ENCODE measurements at places on chromosomes 13 and 19.

DNA sequence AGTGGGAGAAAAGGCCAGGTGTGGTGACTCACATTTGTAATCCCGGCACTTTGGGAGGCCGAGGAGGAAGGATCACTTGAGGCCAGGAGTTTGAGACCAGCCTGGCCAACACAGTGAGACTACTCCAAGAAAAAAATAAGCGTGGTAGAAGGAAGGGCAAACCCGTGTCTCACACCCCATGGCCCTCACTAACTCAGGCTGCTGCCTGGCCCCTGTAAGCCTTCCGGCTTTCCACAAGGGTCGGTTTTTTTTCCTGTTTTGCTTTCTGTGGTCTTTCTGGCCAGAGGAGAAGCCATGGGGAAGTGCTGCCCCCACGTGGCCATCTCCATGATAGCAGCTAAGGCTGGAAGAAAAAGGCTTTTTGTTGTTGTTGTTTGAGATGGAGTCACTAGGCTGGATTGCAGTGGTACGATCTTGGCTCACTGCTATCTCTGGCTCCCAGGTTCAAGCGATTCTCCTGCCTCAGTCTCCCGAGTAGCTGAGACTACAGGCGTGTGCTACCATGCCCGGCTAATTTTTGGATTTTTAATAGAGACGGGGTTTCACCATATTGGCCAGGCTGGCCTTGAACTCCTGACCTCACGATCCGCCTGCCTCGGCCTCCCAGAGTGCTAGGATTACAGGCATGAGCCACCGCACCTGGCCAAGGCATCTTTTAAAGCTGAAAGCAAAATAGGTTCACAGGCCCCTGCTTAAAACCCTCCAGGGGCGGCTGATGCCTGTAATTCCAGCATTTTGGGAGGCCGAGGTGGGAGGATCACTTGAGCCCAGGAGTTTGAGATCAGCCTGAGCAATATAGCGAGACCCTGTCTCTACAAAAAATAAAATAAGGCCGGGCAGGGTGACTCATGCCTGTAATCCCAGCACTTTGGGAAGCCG, 7.5 kb upstream of the ARHGEF18 start:
- peak; percentile 86 for DNase-seq

DNA sequence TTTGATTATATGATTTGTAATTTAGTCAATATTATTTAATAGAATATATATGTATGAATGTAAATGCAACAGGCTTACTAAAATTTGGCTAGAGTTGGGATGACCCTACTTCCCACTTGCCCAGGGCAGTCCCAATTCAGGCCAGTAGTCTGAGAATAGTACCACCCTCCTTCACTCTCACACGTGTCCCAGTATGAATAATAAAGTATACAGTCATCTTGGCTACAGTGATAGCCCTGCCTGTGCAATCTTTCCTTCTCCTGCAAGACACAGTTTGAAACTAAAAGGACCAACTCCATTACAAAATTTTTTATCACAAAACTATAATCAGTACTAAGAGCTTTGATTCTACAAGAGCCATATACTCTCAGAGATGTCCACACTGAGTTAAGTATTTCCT, 76.2 kb downstream of the SACS start:
- no peak for DNase-seq

DNA sequence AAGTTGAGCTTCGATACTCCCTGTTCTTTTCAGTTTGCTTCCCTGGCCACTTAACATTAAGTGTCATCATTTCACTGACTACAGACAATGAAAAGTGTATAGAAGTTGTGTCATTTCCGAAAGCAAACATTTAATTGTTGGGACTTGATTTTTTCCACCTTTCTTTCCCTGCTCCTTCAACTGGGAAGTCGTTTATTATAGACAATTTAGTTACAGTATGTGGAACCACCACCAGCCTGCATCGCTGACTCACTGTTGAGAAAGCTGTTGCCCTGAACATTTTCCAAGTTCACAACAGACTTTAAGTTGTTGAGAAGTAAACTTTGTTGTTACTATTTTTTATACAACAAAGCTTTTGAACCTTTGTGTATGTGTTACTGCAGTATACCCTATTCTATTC, 788.4 kb upstream of the PRR20A start:
- no peak for DNase-seq

DNA sequence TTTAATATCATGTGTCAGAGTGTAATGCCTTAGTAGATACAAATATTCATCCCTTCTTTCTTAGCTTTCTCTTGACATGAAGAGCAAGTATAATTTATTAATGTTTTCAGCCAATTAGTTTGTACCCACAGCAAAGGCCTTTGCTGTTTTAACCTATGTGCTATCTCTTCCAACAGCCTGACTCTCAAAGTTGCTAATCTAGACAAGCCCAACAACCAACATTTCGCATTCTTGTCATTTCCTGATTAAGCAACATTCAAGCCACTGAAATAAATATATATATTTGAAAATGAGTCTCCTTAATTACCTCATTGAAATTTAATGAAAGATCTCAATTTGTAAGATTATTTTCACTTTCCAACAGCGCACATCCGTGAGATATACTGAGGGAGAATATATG, 18.5 kb downstream of the EPSTI1 start:
- DNase-seq = no peak

DNA sequence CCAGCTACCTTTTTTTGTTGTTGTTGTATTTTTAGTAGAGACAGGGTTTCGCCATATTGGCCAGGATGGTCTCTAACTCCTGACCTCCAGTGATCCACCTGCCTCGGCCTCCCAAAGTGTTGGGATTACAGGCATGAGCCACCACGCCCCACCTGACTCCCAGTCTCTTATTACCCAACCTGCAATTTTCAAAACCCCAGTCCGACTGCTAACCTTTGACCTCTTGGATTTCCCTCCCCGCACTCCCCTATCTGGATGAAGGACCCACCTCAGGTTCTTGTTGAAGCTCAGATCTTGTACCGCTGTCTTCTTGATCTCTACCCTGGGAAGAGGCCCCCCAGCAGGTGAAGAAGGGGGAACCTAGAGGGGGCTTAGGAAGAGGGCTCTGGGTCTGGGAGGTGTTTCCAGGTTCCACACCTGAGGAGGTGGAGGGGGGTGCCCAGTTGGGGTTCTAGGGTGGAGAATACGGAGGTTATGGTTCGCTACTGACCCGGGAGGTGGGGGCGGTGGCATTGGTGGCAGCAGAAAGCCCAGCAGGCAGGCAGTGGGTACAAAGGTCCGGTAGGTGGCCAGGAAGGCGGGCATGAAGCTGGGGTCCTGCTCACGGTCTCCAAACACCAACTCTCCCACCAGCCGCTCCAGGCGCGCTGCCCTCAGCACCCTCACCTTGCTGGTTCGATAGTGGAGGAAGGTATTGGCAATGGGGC, 2.6 kb downstream of the RGL3 start:
- DNase-seq = no peak

- no peak for DNase-seq
These were observed 154.2 kb downstream of the ZNF486 start for GRCh38 chr19:20321139-20321763.

GRCh38 chr13:51628059-51628852, 44.0 kb downstream of the WDFY2 start:
- DNase-seq = no peak

All from T-helper 17 cell (primary cell).